ENCODE measurements at places on chromosomes 7 and 10.

GRCh38 chr7:54060643-54061042, 481.5 kb upstream of the VSTM2A start:
- DNase-seq = no peak

- DNase-seq = peak; percentile 33
Measured at GRCh38 chr10:62244785-62245467, 23.7 kb downstream of the RTKN2 start.

- DNase-seq = no peak
Measured at GRCh38 chr7:158236400-158236799, 351.2 kb downstream of the PTPRN2 start.

GRCh38 chr10:112948196-112948595, 1.9 kb upstream of the TCF7L2 start:
- DNase-seq = no peak

GRCh38 chr7:34208878-34209621, 303.7 kb downstream of the BMPER start:
- DNase-seq = no peak

DNA sequence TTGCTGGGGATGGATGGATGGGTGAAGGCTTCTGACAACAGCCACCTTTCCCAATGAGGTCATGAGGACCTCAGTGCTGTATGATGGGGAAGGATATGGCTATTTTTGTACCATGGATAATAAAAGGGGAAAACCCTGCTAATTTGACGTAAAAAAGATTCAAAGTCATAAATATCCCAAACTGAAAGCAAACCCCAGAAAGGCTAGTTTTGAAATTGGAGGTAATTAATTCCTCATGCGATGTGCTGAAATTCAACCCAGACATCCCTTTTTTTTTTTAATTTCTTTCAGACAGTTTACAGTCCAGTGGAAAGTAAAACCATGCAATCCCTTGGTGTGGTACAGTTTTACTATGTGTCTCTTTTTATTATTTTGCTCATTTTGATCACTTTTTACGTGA, 254.5 kb upstream of the BMPER start:
- no peak for DNase-seq

- no peak for DNase-seq
Measured at GRCh38 chr7:23242321-23242720, 4.3 kb upstream of the GPNMB start.

DNA sequence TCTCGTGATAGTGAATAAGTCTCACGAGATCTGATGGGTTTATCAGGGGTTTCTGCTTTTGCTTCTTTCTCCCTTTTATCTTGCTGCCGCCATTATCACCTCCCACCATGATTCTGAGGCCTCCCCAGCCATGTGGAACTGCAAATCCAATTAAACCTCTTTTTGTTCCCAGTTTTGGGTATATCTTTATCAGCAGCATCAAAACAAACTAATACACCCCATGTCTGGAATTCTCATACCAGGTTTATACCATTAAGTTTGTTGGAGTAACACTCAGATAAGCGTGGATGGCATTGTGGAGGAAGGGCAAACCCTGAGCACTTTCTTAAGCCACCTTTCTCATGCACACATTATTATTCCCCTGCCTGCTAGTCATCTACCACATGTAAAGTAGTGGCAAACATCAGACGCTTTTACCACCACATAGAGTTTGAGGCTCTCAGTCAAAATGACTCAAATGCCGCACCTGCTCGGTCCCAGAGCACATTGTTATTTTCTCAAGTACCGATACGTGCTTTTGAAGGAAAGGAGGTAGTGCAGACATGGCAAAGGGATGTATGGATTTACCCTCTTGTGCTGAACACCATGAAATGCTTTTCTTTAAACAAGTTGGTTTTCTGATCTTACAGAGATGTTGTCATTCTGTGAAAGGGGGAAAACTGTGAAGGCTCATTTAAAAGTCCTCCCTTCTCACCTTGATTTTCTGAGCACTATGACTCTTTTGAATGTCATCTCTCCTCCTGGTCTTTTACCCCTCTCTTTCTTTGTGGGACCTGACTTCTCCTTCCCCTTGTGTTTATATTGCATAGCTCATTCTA, 429.7 kb downstream of the EXOC4 start:
- no peak for DNase-seq

DNA sequence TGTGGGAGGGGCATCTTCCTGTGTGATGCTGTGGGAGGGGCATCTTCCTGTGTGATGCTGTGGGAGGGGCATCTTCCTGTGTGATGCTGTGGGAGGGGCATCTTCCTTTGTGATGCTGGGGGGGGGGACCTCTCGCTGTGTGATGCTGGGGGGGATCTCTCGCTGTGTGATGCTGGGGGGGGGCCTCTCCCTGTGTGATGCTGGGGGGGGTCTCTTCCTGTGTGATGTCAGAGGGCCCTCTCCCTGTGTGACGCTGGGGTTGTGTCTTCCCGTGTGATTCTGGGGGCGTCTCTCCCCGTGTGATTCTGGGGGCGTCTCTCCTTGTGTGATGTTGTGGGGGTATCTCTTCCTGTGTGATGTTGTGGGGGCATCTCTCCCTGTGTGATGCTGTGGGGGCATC, 27.9 kb upstream of the DPYSL4 start:
- DNase-seq = no peak

- DNase-seq = no peak
Measured at GRCh38 chr10:124083740-124084397, 9.5 kb downstream of the CHST15 start.

- DNase-seq = no peak
Measured at GRCh38 chr7:144784943-144785342, 50.9 kb downstream of the TPK1 start.

- no peak for DNase-seq
Measured at GRCh38 chr10:44033008-44033407, 351.9 kb downstream of the CXCL12 start.

- no peak for DNase-seq
Measured at GRCh38 chr7:73879977-73880681, 19.2 kb downstream of the TMEM270 start.

GRCh38 chr10:28677888-28678686, 766 bp downstream of the BAMBI start:
- DNase-seq = no peak

DNA sequence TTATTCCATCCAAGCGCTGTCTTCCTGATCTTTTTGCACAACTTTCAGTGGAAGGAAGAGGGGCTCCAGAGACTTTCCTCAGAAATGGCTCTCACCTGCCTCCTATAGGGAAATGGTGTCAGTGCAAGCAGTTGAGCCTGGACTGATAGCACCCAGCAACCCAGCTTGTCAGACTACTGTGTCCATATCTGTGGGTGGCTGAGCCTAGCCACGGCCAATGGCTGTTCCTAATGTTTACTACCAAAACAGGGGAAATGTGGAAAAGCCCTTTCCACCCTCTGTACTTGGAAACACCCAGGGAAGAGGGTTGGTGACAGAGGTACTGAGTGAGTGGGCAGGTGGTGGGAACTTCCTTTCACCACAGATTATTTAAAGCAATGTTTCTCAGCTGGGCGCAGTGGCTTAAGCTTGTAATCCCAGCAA, 4.3 kb upstream of the YKT6 start:
- DNase-seq = no peak

- no peak for DNase-seq
Measured at GRCh38 chr7:79823246-79823951, 311.2 kb upstream of the GNAI1 start.

DNA sequence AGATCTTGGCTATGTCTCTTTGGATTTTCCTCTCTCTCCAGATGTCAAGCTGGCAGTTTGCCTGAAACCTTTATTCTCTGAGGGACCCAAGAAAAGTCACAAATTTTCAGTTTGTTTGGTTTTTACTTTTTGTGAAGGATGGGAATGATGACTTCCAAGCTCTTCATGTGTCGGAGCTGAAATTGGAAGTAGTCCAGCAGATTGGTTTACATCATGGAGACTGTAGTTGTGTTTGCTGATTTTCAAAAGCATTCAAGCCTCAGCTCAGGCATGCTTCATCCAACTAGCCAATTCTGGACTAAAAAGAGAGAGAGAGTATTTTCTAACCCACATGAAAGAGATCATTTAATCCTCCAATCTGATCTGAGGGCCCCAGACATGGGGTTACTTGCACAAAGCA, 326.2 kb upstream of the AUTS2 start:
- no peak for DNase-seq

- no peak for DNase-seq
Measured at GRCh38 chr10:35005868-35006267, 84.3 kb downstream of the CUL2 start.

DNA sequence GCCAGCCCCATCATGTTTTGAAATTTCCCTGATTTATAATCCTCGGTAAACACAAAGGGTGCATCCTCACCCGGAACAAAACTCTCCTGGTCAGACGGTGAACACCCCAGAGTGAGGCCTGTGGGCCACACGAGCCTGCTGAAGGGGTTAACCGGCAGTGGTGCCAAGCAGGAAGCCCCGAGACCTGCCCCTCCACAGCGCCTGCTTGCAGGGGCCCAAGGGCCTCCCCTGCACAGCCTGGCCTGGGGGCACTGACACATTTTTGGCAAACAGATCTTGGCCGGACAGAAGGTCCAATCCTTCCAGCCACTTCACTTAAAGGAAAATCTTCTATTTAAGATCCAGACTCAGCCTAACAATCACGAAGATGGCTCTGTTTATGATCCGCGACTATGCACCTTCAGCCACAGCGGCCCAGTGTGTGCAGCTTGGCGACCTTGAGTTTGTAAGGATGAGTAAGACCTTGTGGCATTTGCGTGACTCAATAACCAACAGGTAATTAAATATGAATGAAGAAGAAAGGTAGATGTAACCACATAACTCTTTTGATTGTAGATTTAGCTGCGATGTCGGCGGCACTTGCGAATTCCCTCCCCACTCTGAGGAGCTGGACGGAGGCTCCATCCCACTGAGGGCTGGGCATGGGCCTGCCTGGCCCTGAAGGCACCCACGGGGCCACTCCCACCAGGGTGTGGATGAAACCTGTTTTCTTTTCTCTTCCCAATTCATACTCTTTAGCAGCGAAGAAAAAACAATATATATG, 328.2 kb downstream of the DNAJB6 start:
- DNase-seq = no peak

DNA sequence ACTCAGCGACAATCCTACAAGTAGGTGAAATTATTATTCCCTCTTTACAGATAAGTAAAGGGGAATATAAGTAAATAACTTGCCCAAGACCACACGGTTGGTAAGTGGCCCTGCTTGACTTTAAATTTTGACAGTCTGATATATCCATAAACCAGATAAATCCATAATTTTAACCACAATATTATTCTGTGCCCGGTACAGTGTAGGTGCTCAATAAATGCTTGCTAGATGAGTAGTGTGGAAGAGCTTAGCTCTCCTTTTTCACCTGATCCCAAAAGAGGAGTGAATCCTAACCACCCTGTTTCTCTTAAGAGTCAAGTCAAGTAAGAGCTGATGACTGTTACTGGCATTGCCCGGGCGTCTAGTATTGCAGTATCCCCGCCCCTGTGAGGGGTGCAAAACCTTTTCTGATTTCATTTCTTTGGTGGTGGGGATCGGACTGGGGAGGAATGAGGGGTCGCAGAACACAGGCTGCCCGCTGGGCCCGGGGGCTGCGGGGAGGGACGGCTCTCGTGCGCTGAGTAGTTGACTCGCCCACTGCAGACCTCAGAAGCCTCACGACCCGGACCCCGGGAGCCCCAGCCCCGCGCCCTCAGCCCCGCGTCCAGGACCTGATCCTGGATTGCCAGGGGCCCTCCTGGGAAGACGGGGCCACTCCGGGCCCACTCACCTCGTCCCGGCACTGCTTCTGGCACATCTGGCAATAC, 490 bp downstream of the KIN start:
- DNase-seq = no peak

GRCh38 chr10:33127622-33128021, 169.6 kb upstream of the ITGB1 start:
- DNase-seq = no peak

DNA sequence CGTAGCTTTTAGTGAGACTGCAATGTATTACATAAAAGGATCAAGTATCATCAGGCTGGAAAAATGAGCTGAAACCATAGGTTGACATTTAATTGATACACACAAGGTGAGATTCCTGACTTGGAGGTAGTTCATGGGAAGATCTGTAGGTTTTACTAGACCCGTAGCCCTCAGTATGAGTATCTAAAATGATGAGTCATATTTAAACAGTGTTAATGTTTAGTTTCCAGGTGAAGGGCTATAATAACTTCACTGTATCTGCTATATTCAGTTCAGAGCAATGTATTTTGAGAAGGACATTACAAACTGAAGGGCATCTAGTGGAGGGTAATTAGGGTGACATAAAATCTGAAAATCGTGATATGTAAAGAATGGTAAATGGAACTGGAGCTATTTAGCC, 35.0 kb downstream of the ENTPD1 start:
- no peak for DNase-seq

DNA sequence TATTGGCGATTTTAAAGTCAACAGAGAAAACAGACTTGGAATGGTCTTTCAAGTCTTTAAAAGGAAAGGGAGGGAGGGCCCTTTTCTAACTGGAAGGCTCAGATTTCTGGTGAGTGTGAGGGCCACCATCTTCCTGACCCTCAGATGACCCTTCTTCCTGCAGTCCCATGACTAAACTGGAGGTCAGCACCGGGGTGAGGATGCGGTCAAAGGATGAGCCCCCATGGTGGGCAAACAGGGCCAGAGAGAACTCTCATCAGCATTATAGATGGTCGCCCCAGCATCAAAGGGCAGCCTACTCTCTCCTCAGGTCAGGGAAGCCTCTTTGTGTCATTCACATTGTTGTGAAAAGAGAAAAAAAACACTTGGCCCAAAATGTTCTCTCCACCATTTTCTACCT, 219.2 kb downstream of the LRMDA start:
- DNase-seq = no peak

DNA sequence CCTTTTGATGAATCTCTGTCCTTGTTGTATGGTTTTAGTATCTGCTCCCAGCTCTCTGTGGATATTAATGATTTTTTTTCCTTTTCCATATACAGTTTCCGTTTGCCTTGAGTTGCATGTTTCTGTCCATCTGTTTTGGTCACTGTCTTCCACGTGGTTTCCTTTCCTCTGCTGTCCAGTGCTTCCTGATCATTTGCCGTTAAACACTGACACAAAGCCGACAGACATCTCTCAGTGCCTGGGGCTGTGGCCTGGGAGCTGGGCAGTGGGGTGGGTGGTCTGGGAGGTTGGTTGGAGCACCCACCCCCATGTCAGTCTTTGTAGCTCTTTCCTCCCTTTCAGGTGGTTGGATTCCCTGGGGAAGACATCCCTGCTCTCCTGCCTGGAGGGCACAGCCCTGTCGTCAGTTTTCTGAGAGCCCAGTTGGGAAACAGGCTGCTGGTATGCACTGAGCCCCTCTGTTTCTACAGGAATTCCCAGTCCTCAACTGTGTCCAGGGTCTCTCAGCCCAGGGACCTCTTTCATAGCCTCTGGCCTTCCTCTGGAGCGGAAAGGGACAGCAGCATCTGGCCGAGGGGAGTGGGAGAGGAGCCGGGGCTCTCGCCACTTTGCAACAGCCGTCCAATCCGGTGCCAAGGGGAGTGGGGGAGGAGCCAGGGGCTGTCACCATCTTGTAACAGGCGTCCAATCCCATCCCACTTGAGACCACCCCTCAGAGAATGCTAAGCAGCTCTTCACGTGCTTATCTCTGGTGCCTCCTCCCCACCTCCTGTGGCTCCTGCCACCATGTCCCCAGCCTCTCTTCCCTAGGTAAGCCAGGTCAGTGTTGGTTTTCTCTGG, 26.7 kb upstream of the MKI67 start:
- no peak for DNase-seq
